ENCODE measurements at places on chromosomes 1 and 21.

DNA sequence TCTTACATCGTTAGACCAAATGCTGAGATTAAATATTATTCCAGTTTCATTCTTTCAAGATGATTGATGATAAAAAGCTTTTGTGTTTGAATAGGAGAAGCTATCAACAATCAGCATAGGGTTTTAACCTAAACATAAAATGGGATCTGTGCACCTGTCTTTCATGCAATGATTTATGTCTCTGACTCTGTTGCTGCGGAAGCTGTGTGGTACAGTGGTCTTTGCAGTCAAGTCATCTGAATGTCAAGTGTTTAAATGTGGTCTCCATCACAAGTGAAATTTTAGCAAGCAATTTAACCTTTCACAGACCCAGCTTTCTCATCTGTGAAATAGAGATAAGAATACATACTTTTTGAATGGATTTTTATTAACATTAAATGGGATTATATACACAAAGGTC is 107.2 kb downstream of the PLPPR5 start:
- DNase-seq, result no peak

DNA sequence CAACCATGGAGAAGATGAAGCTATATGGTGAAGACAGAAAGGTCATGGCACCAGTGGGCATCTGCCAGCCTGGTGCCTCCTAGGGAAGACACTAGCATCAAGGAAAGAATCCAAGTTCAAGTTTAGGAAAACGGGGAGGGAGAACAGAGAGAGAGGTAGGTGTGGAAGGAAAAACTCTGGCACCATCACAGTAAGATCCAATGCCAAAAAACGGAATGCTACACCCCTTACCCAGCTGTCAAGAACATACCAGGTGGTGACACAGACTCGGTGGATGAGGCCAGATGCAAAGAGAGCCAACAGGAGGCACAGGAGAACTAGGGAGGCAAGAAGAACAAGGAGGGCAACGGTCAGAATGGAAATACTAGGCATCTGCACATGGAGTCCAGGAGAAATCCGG is 3.6 kb downstream of the KRTCAP2 start:
- no peak for DNase-seq

DNA sequence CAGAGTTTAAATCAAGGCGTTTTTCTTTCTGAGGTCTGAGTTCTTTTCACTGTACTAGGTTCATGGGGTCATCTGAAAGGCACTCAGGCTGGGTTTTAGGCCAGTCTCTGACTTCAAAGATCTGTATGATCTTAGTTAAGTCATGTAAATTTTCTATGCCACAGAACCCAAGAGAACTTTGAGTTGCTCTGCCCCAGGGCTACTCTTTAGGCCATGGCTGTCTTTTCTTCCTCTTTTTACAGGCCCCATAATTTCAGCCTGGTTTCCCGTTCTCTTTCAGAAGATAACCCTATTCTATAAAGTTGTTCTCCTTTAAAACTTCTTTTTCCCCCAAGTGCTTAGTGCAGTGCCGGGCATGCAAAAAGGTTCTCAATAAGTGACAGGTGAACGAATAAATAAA is 26.1 kb downstream of the METTL13 start:
- DNase-seq, result no peak

- DNase-seq, result no peak
Observed at GRCh38 chr21:36208326-36209013, 51.8 kb downstream of the DOP1B start.

DNA sequence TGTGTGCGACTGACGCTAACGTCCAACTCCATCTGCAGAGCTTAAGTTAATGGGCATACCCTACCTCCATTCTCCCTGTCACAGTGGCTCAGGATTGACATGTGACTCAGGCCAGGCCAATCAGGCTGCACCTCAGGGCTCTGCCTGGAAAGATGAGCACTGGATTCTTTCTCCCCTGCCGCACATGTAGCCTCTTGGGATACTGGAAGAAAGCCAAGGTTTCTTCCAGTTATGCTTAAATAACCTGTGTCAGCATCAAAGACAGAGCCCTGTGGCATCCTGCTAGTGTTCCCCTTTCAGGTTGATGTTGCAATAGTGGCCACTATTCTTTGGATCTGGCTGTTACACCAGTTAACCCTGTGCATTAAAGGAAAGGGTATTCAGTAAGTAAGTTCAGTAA is 55.0 kb upstream of the SYT6 start:
- no peak for DNase-seq

DNA sequence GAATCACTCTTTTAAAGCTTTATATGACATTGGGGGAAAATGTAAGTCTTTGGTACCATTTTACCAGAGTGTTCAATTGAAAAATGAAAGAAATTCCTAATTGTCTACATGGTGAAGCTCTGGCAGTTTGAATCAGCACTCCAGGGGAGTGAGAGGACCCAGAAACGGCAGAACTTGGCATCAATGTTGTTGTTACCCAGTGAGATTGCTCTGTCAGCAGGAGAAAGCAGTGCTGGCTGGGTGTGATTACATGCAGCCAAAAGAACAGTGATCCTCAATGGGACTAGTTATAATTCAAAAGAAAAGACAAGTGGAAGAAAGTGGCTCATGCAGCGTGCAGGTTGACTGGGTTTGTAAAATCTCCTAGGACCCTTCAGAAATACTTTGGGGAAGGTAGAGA is 206.4 kb downstream of the PTPRC start:
- no peak for DNase-seq

DNA sequence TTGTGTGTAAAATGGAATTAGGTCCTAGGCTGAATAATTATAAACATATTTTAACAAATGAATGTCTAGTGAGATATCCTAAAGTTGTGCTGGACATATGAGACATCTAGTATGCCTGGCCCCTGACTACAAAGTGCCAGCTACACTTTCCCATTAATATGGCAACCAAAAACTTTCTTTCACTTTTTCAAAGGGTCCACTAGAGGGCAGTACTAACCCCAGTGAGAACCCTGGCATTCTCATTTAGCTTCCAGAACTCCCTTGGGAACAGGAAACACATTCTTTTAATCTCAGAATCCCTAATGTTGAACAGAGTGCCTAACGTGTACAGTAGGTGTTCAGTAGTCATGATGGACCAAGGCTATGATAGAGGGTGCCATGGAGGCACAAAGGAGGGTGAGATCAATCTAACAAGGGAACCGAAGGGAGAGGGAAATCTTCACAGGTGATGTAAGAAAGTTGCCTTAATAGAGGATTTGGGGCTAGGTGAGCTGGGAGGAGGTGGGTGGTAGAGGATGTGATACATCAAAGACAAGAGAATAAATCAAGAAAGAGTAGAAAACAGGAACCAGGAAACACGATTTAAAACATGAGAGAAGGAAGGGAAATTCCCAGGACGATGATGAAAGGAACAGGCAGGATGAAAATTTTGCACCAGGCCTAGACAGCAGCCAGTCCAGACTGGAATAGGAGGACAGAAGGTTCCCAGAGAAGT is 41.6 kb downstream of the NSL1 start:
- no peak for DNase-seq

DNA sequence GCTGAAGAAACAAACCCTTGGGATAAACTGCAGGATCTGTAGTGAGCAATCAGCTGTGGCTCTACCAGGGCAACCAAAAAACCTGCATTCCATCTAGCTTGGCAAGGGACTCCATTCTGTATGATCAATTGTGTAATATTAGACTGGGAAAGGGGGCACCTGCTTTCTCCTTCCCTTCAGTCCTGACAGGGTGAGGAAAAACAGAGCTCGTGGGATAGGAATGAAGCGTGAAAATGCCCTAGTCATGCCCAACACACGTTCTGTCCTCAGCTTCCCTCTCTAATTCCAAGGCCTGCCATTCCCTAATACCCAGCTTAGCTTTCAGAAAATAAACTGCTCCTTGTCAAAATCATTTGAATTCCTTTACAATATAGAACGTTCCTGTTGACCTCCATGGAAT is 442.3 kb downstream of the PLPP3 start:
- no peak for DNase-seq
